ENCODE measurements at places on chromosomes 16 and 17. TPM values are rescaled to one million over a fixed set of nuclear protein-coding genes. Genes with fewer than 3 reads are reported as not detected.

MYH13 gene
- not detected for total RNA-seq

SPSB3 gene
- total RNA-seq: 55.7 TPM

HOXB7 gene
- total RNA-seq: not detected

KRTAP4-9 gene
- total RNA-seq: not detected

ACSM3 gene
- 0.90 TPM for total RNA-seq

CD300E gene
- total RNA-seq: not detected

DLX3 gene
- total RNA-seq: not detected

VPS9D1 gene
- total RNA-seq: 5.6 TPM

TMC5 gene
- not detected for total RNA-seq

SPATA22 gene
- total RNA-seq: not detected

TMEM94 gene
- 22.5 TPM for total RNA-seq

PRCD gene
- 0.60 TPM for total RNA-seq

GP1BA gene
- total RNA-seq: not detected

SOCS3 gene
- total RNA-seq: 61.4 TPM

TPSG1 gene
- total RNA-seq: not detected

KRT17 gene
- 4.3 TPM for total RNA-seq

NLK gene
- 15.1 TPM for total RNA-seq

ATP2A1 gene
- 0.08 TPM for total RNA-seq

C1QTNF1 gene
- 98.7 TPM for total RNA-seq

NR1D1 gene
- total RNA-seq: 0.90 TPM

SLC12A3 gene
- total RNA-seq: under 0.01 TPM

DBNDD1 gene
- 2.6 TPM for total RNA-seq

COQ9 gene
- 52.5 TPM for total RNA-seq

CD300H gene
- total RNA-seq: not detected

KRT27 gene
- total RNA-seq: not detected

RTN4RL1 gene
- under 0.01 TPM for total RNA-seq

TP53TG3 gene
- 0.35 TPM for total RNA-seq

TOM1L2 gene
- 30.3 TPM for total RNA-seq

Measured in smooth muscle cell of the coronary artery (primary cell).